Left renal pelvis (tissue), 4 donors: ENCODE measurements at places on chromosomes 6 and 20.

DNA sequence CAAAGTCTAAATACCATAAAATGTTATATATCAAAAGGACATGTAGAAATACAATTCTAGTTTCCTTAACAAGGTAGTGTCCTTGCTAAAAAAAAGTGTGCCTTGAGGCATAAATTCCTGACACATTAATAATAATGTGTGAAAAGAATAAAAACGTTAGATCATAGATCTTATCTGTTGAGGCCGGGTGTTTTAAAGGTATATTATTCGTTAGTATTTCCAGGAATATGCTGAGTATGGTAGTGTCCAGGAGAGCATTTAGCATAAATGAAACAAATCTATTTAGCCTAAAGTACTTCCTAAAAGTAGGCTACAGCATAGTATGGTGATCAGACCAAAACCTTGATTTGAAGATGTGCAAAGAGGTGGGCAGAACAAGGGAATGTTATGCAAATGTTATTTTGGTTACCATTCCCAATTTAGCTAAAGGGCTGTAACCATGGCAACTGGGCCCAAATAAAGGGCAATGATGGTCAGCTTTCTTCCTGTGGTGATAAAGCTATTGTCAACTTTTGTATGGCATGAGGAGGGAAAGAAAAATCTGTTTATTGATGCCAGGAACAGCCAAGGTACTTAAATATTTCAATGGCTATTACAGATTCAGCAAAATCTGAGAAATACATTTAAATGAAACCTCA, 18.9 kb downstream of the MKKS start:
- no peak for DNase-seq

GRCh38 chr6:35386989-35387388, 44.6 kb downstream of the PPARD start:
- no peak for DNase-seq

DNA sequence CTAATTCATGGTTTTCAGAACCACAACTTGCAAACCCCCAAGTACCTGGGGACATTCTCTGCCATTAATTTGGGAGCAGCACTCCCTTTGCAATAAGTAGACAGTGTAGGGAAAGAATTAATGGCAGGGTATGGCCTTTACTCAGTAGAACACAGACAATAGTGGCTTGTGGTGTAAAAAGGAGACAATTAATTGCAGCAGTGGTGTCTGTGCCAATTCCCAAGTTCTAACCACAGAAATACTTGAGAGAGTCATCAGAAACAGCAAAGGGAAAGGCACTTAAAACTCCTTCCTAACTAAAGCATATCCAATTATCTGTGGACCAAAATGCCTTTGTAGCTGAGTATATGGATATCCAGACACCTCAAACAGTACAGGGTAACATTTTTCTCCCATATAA, 257.6 kb upstream of the POU3F2 start:
- no peak for DNase-seq

GRCh38 chr6:135226537-135226936, 45.4 kb downstream of the MYB start:
- no peak for DNase-seq

- DNase-seq = no peak
These were observed 62.8 kb upstream of the FOXO3 start for GRCh38 chr6:108497883-108498282.

DNA sequence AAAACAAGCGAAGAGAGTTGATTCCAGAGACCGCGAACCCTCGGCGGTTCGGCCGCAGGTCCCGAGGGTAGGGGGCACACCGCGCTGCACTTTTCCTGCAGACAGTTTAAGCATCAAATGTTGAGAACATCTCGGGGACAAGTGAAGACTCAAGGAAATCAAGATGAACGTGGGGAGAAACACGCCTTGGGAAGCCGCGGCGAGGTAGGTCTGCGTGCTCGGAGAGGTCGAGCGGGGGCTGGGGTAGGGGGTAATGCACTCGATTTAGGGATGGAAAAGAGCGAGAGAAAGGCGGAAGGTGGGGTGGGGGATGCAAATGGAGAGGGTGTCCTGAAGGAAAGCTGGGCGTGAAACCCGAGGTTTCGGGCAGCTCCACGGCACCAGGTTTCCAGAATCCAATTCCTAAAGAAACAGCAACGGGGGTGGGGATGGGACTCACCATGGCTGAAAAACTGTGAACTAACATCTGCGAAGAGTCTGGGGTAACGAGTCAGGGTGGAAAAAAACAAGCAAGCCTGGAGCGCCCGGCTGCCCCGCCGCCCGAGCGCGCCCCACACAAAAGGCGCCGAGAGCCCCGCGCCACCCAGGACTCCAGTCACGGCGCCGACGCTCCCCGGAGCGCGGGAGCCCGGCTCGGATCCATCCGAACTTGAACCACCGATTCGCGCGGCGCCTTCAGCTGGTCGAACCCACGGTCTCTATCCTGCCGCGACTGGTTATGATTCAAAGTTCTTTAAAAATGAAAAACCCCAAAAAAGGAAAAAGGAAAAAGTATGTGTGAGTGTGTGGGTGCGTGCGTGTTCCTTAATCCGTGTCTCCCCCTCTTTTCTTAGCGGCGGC, 3.5 kb downstream of the TFAP2A start:
- DNase-seq = no peak

- DNase-seq = no peak
These were observed 9.8 kb downstream of the CTSZ start for GRCh38 chr20:58997141-58997770.

GRCh38 chr6:143349530-143349929, 101.0 kb downstream of the ADAT2 start:
- DNase-seq = no peak

DNA sequence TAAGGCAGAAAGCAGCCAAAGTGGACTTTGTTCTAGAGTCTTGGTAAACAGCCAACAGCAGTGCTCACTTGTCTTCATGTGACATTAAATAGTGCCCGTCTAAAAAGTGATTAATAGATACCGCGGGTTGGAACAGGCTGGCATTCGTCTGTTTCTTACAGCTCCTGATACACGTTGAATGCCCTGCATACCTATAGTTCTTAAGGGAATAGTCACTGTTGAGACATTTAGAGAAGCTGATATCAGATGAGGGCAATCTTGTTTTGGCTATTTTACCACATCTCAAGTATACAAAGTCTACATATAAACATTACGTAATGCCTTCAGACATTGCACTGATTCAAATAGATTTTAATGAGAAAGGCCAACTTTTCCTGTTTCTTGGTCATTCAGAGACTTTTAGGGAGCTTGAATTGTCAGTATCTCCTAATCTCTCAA, 374.9 kb upstream of the FLRT3 start:
- no peak for DNase-seq

- DNase-seq = no peak
These were observed 4.5 kb upstream of the DEFB126 start for GRCh38 chr20:137668-138490.

GRCh38 chr6:35064290-35064689, 76.8 kb downstream of the TCP11 start:
- DNase-seq = no peak

DNA sequence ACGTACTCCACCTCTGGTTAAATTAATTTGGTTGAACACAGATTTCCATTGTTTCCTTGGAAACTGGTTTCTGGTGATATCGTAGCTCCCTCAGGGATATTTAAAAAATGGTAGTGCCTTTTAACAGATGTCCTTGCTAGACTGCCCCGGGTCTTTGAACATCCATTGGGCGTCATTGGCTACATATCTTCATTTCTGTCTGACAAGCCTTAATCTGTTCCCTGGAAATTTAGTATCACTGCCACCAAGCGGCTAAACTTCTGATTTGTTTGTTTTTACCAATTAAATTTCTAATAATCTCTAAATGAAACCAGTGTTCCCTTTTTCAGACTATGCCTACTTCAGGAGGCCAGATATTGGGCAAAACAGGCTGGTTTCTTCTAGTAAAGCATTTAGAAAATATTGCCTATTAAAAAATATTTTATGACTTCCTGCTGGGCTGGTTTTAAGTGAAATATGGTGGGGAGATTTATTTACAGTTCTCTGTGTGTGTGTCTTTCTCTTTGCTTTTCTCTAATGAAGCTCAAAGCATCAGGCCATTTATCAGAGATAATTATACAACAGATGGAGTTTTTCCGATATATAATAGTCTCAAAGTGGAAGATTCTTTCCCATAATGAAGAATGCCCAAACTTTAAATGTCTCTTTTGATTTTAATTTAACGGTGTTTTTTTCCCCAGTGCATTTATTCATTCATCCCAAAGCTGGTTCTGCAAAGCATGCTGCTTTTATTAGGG, 249.5 kb downstream of the ZFAND3 start:
- peak; percentile 10 for DNase-seq

DNA sequence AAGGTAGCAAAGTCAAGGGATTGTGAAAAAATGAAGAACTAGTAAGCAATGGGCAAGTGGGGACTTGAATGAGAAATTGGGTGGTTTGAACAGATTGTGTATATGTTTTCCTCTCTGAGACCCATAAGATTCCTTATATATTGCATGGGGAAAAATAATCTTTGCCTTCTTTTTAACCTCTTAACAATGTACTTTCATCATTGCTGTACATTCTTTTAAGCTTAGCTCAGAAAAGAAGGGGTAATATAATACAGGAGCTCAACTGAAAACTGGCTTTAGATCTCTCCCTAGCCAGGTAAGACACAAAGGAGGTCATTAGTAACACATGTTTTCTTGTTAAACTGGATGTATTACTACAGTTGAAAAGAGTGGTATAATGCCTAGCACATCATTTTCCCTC, 287.2 kb downstream of the RNF144B start:
- no peak for DNase-seq

DNA sequence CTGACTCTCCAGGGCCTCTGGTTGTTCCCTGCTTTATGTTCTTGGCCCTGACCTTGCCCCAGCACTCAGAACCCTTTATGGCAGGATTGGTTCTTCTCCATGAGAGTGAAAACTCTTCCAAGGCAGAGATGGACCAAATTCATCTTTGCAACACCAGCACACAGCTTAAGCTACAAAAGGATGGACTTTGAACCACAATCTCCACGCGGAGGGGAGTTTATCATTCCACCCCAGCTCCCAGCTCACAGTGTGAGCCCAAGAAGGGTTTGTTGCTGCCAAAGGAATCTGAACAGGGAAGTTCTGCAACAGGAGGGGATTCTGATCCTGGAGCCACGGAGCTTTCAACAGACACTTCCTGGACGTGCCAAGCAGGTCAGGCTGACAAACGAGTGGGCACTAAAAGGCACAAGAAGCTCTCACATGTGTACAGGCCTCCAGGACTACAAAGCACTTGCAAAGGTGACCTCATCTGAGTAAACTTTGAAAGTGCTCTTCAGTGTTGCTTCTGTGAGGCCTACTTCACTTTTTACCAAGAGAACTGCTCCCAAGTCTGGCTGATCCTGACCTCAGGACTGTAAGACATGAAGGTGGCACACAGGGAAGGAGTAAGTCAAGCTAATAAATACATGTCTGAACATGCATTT, 8.9 kb downstream of the FITM2 start:
- DNase-seq = no peak

DNA sequence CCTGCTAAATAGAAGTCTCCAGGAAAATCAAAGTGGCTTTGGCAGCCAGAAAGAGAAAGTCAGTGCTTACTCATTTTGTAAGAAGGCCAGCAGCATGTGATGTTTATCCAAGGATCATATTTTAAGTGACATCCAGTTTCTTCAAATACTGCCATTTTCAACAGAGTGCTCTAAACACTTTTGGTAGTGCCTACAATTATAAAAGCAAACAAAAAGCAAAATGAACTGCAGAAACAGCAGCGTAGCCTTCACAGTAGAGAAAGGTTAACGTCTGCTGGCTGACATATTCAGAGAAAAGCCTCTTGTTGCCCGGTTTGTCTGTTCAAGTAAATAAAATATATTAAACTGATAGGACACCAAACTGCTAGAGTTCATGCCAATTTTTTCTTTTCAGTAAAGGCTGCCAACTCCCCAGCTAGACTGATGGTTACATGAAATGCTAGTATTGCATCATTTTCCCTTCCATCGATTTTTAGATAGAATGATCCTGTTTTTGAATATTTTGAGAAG, 705.7 kb upstream of the SLC35B3 start:
- DNase-seq = no peak

GRCh38 chr6:130202782-130203181, 20.0 kb downstream of the SAMD3 start:
- no peak for DNase-seq

- no peak for DNase-seq
These were observed 46.6 kb downstream of the NDUFAF5 start for GRCh38 chr20:13831476-13831875.

- no peak for DNase-seq
These were observed 80.6 kb upstream of the MBOAT1 start for GRCh38 chr6:20292905-20293304.

DNA sequence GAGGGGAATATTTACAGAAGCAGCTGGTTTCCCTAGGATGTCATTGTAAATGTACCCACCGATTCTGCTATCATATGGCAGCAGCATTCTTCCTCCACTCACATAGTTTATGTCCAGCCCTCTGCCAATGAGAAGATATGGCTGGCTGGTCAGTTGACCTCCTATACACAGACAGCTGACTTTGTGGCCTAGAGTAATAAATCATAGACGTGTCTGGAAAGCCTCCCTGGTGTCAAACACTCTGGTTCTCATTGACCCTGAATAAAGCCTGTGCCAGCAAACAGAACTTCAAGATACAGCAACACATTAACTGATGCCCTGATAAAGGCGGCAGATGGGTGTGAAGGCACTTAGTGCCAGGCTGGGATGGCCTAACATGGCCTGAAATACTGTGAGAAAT, 52.6 kb downstream of the GPR63 start:
- DNase-seq = no peak

DNA sequence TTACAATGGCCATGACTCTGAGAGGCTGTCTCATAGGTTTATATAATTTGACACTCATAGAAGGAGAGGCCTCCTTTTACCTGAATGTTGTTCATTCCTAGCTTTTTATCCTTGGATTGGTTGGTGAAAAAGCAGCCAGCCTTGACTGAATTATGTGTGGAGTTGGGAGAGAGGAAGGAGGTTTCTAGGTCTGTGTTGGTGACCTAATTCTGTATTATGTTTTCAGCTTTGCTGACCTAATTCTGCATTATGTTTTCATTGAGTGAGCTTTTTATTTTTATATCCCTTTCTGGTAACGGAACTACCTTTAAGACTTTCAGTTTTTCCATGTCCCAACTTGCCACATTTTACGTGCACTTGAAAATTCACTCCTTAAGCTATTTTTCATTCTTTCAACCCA, 59.1 kb upstream of the RNF144B start:
- DNase-seq = no peak

- no peak for DNase-seq
These were observed 53.0 kb upstream of the CST7 start for GRCh38 chr20:24895898-24896658.

DNA sequence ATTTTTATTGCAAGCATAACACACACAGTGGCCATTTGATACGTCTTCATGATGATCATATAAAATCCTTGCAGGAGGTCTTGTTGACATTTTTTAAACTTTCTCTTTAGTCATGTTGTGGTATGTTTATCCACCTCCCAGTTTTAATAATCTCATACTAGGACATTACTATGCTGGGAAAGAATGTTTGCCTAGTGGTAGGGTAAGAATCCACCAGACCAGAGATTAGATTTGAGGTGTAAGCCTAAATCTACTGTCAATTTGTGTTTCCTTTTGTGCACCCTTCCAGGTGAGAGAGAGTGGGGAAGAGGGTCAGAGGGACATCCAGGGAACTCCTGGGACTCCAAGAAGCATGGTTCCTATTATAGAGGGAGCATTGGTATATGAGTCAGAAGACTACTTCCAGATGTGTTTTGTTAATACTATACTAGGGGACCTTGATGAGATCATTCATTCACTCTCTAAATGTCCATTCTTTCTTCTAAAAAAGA, 298.3 kb upstream of the SASH1 start:
- no peak for DNase-seq

GRCh38 chr6:99645986-99646385, 39.4 kb downstream of the PRDM13 start:
- DNase-seq = no peak

- DNase-seq = no peak
These were observed 28.2 kb downstream of the TREML4 start for GRCh38 chr6:41256383-41256782.
